Smooth muscle cell of the umbilical artery (primary cell): ENCODE measurements at places on chromosomes 2 and 18. TPM values are rescaled to one million over a fixed set of nuclear protein-coding genes. Genes with fewer than 3 reads are reported as not detected.

EVX2 gene
- total RNA-seq = not detected in 2 replicates

TGFA gene
- total RNA-seq = under 0.01 and 0.28 TPM in 2 replicates

IGFBP5 gene
- 474 and 1,007 TPM in 2 replicates for total RNA-seq

OTOF gene
- 0.05 TPM in 1 of 2 replicates, not detected in the other for total RNA-seq

C2orf66 gene
- total RNA-seq = 0.28 and 0.30 TPM in 2 replicates

RND3 gene
- total RNA-seq = 325 and 420 TPM in 2 replicates

DAW1 gene
- 0.59 and 2.4 TPM in 2 replicates for total RNA-seq

RUFY4 gene
- not detected in 2 replicates for total RNA-seq

GPC1 gene
- 102 and 232 TPM in 2 replicates for total RNA-seq

ITPRIPL1 gene
- 0.30 and 1.5 TPM in 2 replicates for total RNA-seq

KIF3C gene
- total RNA-seq = 15.1 and 22.1 TPM in 2 replicates

RIT2 gene
- not detected in 2 replicates for total RNA-seq

SELENOI gene
- 21.1 and 33.9 TPM in 2 replicates for total RNA-seq

CFC1 gene
- not detected in 2 replicates for total RNA-seq

TEKT4 gene
- total RNA-seq = not detected in 2 replicates

LRRC30 gene
- not detected in 2 replicates for total RNA-seq

CERKL gene
- total RNA-seq = 0.18 TPM in 1 of 2 replicates, not detected in the other

ARHGAP25 gene
- total RNA-seq = 0.18 and 0.30 TPM in 2 replicates

HTR2B gene
- 0.51 and 2.1 TPM in 2 replicates for total RNA-seq

PAX8 gene
- total RNA-seq = 0.30 and 0.65 TPM in 2 replicates

TUBB8B gene
- not detected in 2 replicates for total RNA-seq

ICOS gene
- not detected in 2 replicates for total RNA-seq

ANKRD53 gene
- total RNA-seq = 1.5 and 1.8 TPM in 2 replicates

SERPINB13 gene
- not detected in 2 replicates for total RNA-seq

DLGAP1 gene
- not detected in 2 replicates for total RNA-seq

AGPS gene
- 49.3 and 64.7 TPM in 2 replicates for total RNA-seq

PROKR1 gene
- not detected in 2 replicates for total RNA-seq
